ENCODE measurements at places on chromosomes 3 and 15.

- DNase-seq: no peak
Measured at GRCh38 chr3:195256639-195257453, 14.1 kb downstream of the XXYLT1 start.

DNA sequence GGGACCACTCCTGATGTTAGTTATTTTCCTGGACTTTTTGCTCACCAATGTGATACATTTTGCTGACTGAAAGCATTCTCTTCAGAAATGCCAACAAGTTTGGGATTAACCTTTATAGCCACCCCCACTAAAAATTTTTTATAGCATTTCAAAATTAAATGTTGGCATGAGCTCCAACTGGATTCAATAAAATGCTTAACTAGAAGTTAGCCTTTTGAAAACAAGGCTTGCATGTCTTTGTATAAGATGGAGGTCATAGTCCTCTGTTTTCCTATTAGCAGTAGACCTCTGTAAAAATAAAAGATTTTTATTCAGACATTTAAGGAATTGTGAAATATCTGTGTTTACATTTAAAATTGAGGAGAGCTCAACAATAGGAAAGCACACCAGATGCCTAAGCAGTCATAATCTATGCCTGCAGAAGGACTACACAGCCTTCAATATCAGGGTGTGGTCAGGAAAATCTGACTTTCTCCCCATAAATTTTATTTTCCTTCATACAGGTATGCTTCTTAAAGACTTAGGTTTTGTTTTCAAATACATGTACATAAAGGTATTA lies 87.2 kb downstream of the DNAJC13 start:
- no peak for DNase-seq

- DNase-seq: no peak
Measured at GRCh38 chr15:28106294-28107110, 7.4 kb upstream of the OCA2 start.

DNA sequence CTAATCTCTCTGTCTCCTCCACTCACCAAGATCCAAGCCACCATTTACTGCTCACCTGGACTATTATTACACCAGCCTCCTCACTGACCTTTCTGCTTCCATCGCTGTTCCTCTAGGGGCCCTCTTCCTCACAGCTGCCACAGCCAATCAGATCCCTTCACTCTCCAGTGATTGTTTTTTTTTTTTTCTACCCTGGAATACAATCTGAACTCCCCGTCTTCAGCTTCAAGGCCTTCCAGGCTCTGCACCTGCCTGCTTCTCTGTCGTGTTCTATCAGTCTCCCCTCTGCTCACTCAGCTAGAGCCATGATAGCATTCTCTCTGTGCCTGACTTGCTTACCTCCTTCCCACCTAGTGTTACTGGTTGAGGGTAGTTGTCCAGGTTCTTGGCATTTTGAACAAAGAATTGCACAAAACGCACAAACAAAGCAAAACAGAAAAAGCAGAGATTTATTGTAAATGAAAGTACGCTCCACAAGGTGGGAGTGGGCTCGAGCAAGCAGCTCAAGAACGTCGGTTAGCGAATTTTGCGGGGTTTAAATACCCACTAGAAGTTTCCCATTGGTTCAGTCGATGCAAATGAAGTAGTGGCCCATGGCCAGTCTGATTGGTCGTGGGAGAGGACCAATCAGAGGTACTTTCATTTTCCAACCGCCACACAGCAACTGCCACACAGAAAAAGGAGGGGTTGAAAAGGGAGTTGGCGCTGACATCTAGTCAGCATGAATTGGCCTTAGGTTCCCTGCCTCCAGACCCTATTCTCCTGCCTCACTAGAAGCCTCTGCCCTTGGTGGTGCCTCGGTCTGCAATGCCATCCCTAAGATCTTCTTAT lies 188.9 kb downstream of the TLE3 start:
- no peak for DNase-seq

DNA sequence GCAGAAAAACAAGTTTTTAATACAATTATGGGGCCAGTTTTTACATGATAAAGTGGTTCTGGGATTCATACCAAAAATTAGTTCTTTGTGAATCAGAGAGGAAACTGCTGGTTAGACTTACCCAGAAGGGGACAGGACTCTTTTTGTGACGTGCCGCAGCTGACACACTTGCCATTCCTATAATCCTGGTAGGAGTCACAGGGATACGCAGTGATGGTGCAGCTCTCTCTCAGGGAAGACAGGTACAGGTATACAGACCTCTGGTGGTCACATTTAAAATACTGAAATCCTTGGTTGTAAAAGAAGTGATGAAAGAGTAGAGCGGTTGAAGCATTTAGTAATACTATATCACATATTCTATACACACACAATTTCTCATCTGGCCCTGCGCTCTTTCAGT lies 20.2 kb upstream of the TMEM41A start:
- DNase-seq: no peak

GRCh38 chr15:100115066-100115710 lies 226.6 kb downstream of the ADAMTS17 start:
- DNase-seq: no peak

DNA sequence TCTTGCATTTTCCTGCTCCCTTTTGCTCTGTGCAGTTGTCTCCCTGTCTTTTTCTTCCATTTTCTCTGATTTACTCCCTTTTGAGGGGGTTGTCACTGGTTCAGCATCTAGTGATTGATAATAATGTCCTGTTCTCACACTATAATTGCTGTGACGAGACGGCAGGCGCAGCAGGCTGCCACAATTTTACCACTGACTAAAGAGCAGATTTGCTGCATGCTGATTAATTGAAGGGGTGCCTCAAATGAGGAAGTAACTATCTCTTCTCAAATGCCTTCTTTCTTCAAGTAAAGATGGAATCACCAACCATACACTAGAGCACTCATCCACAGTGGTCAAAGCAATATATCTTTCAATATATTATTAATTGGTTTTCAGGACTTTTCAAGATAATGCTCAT lies 219.3 kb downstream of the CBLB start:
- no peak for DNase-seq

- no peak for DNase-seq
Measured at GRCh38 chr3:25854635-25855034, 64.7 kb downstream of the OXSM start.

GRCh38 chr3:189842681-189843602 lies 211.8 kb downstream of the TP63 start:
- DNase-seq: no peak

GRCh38 chr3:130789782-130790322 lies 43.2 kb upstream of the PIK3R4 start:
- no peak for DNase-seq

DNA sequence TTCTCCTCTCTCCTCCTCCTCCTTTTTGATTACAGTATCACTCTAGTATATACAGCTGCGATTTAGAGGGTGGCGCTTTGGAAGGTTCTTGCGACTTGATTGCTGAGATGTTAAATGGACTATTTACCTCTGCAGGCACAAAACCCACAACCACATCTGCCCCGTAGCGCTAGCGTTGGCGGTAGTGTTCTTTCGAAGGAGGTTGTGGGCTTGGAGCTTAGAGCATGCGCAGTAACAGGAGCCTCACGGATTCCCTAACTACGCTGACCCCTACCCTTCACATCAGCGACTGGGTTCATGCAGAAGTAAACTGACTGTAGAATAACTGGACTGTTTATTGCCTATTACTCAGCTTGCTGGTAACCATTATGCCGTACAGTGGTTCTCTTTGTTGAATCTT lies 58.0 kb downstream of the CGGBP1 start:
- no peak for DNase-seq

- no peak for DNase-seq
Measured at GRCh38 chr3:146991907-146992306, 386.8 kb upstream of the PLSCR5 start.

- DNase-seq: no peak
Measured at GRCh38 chr15:31296646-31297574, 29.7 kb upstream of the KLF13 start.

DNA sequence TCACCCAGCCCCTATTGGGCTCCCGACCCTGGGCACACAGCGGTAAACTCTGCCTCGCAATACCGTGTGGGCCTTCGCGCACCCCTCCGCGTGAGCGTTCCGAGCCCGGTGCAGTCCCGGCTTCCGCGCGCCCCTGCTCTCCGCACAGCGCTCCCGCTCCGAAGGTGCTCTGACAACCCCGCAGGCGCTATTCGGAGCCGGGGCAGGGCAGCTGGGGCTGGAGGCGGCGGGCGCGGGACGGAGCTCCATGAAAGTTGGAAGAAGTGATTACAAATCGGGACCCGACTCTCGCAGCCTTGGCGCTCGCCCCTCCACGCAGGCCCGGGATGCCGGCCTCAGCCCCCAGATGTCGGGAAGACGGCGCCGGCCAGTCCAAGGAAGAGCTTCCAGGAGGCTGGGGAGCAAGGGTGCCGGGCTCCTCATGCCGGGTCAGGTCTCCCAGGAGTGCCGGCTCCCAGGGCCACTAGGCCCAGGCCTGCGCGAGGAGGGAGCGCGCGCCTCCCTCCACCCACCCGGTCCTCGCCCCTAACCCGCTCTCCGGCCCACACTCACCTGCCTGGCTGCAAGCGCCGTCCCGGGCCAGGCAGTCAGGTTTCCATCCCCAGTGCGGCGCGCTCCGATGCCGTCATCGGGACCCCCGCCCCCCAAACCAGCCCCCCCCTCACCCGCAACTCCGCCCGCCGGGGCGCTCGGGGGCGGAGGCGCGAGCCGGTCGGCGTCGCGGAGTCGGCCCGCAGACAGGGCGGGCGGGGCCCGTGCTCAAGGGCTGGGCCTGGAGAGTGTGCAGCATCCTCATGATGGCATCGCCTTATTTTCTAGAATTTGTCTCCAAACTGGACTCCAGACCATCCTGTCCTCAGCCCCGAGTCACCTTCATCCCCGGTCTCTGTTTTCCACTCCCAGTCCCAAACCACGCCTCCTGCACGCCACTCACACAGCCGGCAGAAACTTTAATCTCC lies at the start of gene KIF7:
KIF7 (minus strand) TSS at position 621 of the 959 bp plus-strand sequence. CDS start 2,537 bp downstream, outside the sequence.
- no peak for DNase-seq

DNA sequence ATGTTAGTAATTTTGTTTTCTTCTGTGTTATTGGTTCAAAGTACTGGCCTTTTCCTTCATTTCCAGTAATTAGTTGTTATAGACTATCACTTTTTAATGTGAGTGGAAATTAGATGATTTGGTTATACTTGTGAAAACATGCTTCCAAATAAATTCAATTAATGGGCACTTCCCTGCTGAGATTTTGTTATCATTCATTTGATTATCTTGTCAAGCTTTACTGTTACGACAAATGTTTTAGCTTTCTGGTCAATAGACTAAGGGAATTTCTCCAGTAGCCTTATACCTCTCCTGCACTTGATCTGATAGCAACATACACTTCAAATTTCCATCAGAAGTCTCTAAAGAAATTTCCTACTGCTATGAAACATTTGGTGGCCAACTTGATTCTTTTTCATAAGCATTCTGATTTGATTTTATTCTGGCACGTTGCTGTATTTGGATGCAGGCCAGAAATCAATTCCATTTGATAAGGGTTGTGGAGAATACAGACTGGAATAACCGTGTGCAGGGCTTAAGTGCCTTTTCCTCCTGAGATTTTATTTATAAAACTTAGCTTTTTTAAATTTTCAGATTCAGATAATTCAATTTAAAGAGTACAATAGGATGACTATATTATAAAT lies 573.8 kb upstream of the NAALADL2 start:
- DNase-seq: no peak

GRCh38 chr3:61562042-61562720 lies 810 bp downstream of the PTPRG start:
- no peak for DNase-seq

All from stimulated activated CD4-positive, alpha-beta T cell treated with anti-CD3 and anti-CD28 coated beads, Interleukin-15, amount 100 ng/mL, for 1 hour (primary cell).